Left ventricle myocardium inferior (tissue), 1 donor: ENCODE measurements at places on chromosomes 7 and 10. TPM values are rescaled to one million over a fixed set of nuclear protein-coding genes. Genes with fewer than 3 reads are reported as not detected.

- H3K4me1 ChIP-seq, result peaks cover 37% of the 10 kb centered on the region
- DNase-seq, result no peak
- no peak overlapping the region for H3K27ac ChIP-seq
- no peaks in the 10 kb centered on the region for H3K36me3 ChIP-seq
- no peak overlapping the region for H3K4me3 ChIP-seq
- H3K27me3 ChIP-seq, result no peaks in the 10 kb centered on the region
Measured at GRCh38 chr10:7317786-7318446, 92.9 kb downstream of the SFMBT2 start.

DNA sequence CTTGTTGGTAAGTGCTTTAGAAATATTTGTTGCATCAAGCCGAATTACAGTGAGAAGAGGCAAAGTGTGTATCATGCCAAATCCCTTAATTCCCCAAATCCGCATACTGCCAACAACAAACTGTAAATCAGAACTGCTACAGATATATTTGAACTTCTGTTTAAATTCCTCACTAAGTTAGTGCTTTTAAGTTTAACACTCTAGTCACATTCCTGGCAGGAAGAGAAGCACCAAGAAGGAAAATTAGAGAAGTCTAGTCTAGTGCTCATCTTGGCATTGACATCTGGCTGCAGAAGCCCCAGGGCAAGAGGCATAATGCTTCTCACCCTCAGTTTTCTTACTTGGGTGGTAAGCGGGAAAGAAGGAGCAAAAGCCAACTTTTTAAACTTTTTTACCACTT lies 343.5 kb downstream of the GPR37 start:
- no peaks in the 10 kb centered on the region for H3K4me1 ChIP-seq
- no peak overlapping the region for H3K27ac ChIP-seq
- no peak for DNase-seq
- no peaks in the 10 kb centered on the region for H3K27me3 ChIP-seq
- H3K36me3 ChIP-seq, result no peaks in the 10 kb centered on the region

- DNase-seq, result no peak
- no peak within 1 kb of the TSS for H3K27ac ChIP-seq
- H3K36me3 ChIP-seq, result no peaks in the 10 kb centered on the region
- peak within 1 kb of the TSS; percentile 70 for H3K4me3 ChIP-seq
Measured at GRCh38 chr10:16521311-16522016, at the start of gene C1QL3. Gene C1QL3 (minus strand): TSS chr10:16521879. CDS start chr10:16521065, 814 bp downstream.

DNA sequence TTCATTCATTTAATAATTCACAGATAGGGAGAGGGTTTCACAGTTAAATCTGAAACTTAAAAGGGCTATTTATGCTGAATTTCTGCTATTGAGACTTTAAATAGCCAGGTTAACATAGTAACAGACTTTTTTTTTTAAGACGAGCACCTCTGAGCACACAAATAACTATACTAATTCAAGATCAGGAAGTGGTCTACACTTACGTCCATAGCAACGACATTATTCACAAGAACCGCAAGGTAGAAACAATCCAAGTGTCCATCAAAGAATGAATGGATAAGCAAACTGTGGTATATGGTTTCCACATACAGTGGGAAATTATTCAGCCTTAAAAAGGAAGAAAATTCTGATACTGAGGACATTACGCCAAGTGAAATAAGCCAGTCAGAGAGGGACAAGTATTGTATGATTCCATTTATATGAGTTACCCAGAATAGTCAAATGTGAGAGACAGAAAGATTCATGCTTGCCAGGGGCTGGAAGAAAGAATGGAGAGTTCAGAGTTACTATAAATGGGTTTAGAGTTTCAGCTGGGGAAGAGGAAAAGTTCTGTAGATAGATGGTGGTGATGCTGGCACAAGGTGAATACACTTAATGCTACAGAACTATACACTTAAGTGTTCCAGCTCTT lies 140.3 kb upstream of the LAMB4 start:
- H3K4me3 ChIP-seq, result no peak overlapping the region
- no peak for DNase-seq
- H3K4me1 ChIP-seq, result peaks cover 6% of the 10 kb centered on the region
- no peaks in the 10 kb centered on the region for H3K36me3 ChIP-seq
- peaks cover 4% of the 10 kb centered on the region for H3K27me3 ChIP-seq
- H3K27ac ChIP-seq, result no peak overlapping the region

GRCh38 chr7:85866540-85866939 lies 679.7 kb upstream of the SEMA3D start:
- DNase-seq, result no peak
- H3K27me3 ChIP-seq, result no peaks in the 10 kb centered on the region
- H3K4me3 ChIP-seq, result no peak overlapping the region
- H3K36me3 ChIP-seq, result no peaks in the 10 kb centered on the region
- no peaks in the 10 kb centered on the region for H3K4me1 ChIP-seq

- no peak for DNase-seq
- H3K36me3 ChIP-seq, result peaks cover 3% of the 10 kb centered on the region
- H3K4me3 ChIP-seq, result no peak overlapping the region
- H3K27me3 ChIP-seq, result peaks cover 23% of the 10 kb centered on the region
Measured at GRCh38 chr10:73876971-73877370, 2.6 kb upstream of the CAMK2G start.

- DNase-seq, result no peak
- no peak overlapping the region for H3K27ac ChIP-seq
- H3K27me3 ChIP-seq, result no peaks in the 10 kb centered on the region
- H3K4me1 ChIP-seq, result no peaks in the 10 kb centered on the region
Measured at GRCh38 chr7:15600298-15600697, 38.5 kb upstream of the AGMO start.

Gene LMOD2
- total RNA-seq, result 888 TPM

Gene GFRA1
- total RNA-seq, result 5.1 TPM

Gene AOC1
- total RNA-seq, result 0.36 TPM

Gene OR13A1
- total RNA-seq, result not detected

Gene GARIN1A
- 1.6 TPM for total RNA-seq
